GM12864 (cell line): ENCODE measurements at places on chromosomes 5 and 9.

DNA sequence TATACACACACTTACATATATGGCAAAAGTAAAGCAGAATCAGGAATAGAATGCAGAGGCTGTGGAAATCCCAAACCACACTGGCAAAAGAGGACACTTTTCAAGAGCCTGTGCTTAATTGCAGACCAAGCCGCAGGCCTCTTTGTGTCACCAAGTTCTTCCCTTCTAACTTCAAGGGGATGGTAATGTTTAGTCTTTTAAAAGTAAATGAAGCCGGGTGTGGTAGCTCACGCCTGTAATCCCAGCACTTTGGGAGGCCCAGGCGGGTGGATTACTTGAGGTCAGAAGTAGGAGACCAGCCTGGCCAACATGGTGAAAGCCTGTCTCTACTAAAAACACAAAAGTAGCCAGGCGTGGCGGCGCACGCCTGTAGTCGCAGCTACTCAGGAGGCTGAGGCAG lies 28.7 kb downstream of the ROR2 start:
- no peak for DNase-seq

GRCh38 chr5:98069876-98070512 lies 703.5 kb upstream of the RGMB start:
- no peak for DNase-seq

DNA sequence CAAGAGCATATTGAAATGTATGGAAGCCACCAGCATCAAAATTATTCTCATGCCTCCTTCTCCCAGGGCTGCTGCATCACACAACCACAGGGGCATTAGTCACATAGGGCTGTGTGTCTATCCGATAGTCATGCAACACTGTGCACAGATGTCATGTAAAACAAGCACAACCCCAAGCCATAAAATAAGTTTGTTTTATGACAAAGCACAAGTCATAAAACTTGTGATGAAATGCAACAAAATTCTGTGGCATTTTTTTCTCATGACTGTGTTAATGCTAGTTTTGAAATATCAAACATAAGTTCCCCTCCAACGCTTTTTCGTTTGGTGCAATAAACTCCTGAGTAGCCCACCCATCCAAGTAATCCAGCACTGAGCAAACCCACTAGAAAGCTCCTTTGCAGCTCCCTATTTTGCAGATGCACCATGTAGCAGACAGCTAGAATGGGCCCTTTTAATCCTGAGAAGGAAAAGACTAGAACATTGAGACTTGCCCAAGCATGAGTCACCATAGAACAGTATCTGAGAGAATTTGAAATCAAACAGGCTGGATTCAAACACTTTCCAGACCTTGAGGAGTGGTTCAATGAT lies 93.3 kb upstream of the ZNF366 start:
- DNase-seq: no peak

GRCh38 chr9:14993901-14994554 lies 83.8 kb upstream of the FREM1 start:
- DNase-seq: no peak

DNA sequence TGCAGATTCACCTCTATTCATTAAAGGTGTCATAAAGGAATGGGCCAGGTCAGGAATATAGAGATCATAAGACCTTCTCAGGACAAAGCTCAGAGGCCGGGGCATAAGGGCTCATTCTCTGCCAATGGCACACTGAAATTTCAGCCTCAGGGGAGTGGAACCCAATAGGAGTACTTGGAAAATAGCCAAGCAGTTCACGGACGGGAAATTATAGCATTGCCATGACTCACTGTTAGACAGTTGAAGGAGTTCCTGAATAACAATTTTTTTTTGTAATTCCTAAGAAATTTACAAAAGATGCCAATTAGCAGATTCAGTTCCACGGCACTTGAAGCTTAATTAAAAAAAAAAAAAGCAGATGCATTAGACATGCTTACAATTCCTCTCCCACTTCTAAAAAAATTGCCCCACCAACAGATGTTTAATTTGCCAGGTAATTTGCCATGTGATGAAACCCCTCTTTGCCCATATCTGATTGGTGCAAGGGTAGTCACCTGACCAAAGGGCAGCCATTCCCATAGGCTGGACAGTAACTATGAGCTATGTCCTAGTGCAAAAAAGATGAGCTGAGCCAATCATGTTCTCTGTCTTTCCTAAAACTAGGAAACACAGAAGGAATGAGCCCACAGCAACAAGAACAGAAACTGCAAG lies 58.6 kb downstream of the PTCD2 start:
- no peak for DNase-seq

DNA sequence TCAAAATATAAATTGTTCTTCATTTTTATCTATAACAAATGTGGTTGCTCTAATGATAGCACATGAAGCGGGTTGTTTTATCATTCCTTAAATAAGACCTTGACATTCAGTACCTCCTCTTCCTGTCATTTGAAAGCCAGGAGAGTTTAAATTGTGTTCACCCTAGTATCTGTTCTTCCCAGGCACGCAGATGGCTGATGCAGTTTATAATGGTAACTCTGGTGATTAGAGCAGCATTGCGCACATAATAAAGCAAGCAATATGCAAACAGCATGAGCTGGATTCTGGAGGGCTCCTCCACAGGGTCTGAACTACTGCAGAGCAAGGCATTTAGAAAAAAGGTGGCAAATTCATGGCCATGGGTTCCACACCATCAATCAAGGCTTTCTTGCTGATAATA lies 307.8 kb downstream of the ENC1 start:
- no peak for DNase-seq

DNA sequence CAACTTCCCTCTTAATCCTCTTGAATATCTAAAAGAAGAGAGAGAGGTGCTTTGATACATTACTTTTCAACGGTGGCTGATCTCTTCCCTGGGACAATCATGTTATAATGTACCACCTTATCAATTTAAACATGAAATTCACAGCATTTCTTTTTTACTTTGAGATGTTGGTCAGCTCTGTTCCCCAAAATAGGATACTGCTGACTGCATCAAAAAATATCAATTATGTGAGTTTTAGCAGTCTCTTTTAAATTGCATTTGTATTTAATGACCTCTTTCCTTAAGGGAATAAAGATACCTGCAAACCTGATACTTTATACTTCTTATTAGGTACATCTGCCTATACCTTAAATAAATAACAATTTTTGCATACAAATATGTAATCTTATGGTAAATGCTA lies 58.4 kb upstream of the MARCHF11 start:
- DNase-seq: no peak

DNA sequence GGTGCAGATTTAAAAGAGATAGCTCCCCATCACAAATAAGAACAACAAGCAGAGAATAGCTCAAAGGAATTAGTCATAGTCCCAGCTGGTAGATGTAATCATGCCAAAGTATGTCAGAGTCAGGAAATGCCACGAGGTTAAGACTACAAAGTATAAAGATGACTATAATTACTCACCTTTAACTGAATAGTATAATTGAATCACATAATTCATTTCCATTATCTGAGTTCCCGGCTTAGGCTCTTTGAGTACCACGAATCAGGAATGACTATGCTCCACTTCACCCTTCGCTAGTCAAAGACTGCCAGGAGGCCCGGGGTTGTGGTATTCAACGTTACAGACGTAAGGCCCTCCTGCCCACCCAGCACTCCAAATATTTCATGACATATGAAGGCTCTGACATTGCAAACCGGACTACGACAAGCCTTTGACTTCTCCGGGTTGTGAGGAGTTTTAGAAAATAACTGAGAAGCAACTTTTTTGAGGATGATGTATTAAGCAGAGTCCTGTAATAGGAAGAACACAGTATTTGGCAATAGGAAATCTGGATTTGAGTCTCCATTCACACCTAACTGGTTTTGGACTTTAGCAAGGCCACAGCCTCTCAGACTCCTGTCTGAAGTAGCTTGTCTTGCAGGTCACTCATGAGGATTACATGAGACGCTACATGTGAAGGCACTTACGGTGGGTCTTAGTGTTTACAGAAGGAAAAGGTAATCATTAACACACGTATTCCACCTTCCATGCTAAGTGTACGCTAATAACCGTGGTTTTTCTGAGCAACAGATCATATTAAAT lies 64.6 kb downstream of the ENC1 start:
- DNase-seq: no peak

GRCh38 chr9:78746010-78746409 lies 449.1 kb downstream of the PSAT1 start:
- DNase-seq: no peak

DNA sequence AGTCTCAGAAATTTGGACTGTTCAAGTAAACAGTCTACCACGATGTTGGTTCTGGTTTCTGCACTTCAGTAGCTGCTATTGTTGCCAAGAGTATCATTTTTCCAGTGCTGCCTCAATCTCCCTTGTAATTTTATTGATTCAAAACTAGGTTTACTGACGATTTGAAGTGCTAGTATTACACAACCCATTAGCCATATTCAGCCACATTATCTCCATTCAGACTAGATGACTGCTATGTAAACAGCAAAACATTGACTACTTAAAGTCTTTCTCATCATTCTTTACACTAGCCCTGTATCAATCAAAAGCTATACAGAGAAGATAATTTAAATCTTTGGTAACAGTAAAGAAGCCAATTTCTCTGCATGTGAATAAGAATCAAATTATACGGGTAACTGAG lies 102.0 kb upstream of the TSLP start:
- DNase-seq: no peak

GRCh38 chr9:91483189-91483691 lies 59.6 kb upstream of the NFIL3 start:
- no peak for DNase-seq

GRCh38 chr9:15724612-15725011 lies 171.8 kb downstream of the CCDC171 start:
- no peak for DNase-seq

GRCh38 chr5:107826311-107827000 lies 155.7 kb upstream of the EFNA5 start:
- no peak for DNase-seq

DNA sequence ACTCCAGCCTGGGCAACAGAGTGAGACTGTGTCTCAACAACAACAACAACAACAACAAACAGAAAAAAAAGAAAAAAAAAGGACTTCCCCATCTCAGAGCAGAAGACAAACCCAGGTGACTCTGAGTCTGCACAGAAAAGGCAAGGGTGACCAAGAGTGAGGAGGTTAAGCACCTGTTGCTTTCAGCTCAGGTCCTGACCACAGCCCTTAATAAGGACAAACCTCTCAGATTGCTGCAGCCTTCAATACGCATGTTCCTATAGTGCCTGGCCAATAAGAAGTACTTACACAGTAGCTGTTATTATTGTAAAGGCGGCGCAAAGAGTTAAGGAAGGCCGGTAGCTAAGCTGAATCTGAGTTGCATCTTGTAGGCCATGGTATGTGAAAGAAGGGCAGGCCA lies 102.3 kb upstream of the MSX2 start:
- DNase-seq: no peak

GRCh38 chr5:78701795-78702410 lies 53.3 kb upstream of the LHFPL2 start:
- no peak for DNase-seq

- no peak for DNase-seq
Observed at GRCh38 chr5:129748913-129749880, 1.3 kb downstream of the MINAR2 start.

DNA sequence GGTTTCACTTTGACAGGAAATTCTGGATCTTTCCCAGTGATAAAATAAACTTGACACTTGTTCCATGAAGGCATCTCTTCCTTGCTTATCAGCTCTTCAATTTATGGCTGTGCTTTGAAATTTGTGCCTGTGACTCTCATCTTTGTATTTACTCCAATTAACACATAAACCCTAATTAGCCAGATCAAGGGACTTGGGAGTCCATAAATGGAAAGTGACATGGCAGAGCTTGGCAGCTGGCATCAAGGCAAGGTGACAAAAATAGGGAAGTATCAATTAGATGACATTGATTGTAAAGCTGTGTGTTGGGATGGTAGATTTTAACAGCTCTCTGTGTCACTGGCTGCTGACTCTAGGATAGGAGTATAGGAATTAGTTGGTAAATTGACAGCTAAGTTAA lies 133.9 kb downstream of the PBX3 start:
- DNase-seq: no peak

- no peak for DNase-seq
Observed at GRCh38 chr9:108779551-108780325, 76.0 kb downstream of the ACTL7B start.

GRCh38 chr5:30605693-30606268 lies 587.7 kb upstream of the CDH6 start:
- DNase-seq: no peak

DNA sequence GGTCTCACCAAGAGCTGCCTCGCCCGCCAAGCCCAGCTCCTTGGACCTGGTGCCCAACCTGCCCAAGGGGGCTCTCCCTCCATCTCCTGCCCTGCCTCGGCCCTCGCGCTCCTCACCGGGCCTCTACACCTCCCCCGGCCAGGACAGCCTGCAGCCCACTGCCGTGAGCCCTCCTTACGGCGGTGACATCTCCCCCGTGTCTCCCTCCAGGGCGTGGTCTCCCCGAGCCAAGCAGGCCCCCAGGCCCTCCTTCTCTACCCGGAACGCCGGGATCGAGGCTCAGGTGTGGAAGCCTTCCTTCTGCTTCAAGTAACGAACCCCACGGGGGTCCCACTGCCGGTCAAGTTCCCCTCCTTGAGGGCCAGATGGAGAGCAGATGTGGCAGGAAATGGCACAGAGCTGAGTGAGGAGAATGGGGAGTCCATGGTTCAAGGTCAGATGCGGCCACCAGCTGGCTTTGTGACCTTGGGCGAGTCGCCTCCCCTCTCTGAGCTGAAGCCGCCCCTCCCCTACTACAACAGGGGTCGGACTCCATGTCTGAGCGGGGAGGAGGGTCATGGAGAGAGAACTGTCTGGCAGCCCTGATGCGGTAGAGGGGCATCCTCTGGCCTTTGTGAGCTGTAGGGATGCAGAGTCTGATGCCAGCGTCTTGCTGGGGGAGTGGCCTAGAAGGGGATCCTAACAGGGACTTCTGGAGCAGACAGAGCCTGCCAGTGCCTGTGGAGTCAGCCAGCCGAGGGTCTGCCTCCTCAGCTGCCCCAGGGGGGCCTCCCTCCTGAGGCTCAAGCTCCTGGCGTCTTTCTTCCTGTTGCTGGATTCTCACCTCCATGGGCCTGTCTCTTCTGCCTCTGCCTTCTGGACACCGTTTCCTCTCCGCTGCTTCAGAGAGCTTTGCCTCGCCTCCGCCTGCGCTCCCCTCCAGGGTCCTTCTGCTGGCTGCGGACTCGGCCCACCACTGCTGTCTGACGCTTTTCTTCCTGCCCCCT lies 9.9 kb downstream of the SYNPO start:
- DNase-seq: no peak

- DNase-seq: no peak
Observed at GRCh38 chr5:133825631-133826289, 142.7 kb downstream of the C5orf15 start.

- no peak for DNase-seq
Observed at GRCh38 chr5:158261674-158262367, 402.9 kb upstream of the CLINT1 start.

DNA sequence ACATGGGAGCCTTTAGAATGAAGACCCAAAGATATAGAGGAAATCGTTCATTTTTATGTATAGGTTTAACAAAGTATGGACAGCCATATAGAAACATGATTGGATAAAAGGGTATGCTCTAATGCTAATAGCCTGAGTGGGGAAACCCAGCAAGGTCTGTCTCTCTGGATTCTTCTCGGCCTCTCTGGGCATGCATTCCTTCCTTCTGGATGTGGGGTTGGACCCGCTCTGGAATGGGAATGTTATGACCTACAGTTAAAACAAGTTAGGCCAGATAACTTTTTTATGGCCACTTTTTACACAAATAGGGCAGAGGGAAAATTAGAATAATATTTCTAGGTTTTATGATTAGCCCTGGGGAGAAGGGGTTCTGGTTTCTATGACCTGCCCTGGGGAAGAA lies 103.2 kb downstream of the ARSB start:
- DNase-seq: no peak

- no peak for DNase-seq
Observed at GRCh38 chr9:99823681-99824377, 2.1 kb downstream of the NR4A3 start.
